ENCODE measurements at places on chromosomes 13 and 19.

GRCh38 chr13:29324601-29325000 is 270.9 kb downstream of the SLC7A1 start:
- no peak for DNase-seq

DNA sequence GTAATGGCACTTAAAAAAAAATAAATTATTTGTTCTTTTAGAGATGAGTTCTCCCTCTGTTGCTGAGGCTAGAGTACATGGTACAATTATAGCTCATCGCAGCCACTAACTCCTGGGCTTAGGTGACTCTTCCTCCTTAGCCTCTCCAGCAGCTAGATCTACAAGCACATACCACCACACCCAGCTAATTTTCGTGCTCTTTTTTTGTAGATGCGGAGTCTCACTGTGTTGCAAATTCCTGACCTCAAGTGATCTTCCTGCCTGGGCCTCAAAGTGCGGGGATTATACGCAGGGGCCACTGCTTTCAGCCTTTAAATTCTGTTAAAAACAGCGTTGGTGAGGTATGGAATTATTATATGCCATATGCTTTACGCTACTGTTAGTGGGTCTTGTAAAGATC is 2034.0 kb downstream of the OLFM4 start:
- DNase-seq = no peak

DNA sequence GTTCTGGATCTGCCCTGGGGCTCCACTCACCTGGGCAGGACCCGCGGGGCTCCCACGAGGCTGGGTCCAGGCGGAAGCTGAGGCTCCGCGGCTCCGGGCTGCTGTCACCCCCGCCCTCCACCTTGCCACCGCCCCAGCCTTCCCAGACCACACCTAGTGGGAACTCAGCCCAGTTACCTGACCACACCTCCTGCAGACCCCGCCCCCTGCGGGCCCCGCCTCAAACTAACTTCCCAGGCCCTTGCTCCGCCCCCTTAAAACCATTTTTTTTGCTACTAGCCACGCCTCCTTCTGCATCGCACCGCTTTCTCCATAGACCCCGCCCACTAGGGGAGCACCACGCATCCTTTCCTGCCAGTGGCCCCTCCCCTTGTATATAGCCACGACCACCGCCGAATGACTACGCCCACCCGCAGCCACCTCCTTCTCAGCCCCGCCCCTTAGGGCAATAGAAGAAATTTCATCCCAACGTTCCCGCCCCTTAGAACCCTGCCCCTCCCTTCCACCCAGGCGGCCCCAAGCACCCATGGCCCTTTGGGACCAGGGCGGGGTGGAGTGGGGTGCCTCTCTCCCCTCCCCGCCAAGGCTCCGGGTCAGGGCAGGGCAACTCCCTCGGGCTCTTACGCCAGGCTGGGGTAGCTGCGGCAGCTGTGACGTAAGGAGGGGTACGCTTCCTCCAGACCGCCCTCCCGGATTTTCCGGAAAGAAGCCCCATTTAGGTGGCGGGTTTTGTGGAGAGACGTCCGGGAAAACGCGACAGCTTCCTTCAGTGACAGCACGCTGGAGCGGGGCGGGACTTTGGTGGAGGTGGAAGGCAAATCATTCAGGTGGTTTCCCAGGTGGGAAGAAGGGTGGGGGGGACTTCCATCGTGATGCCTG is at the start of gene SH2D3A:
SH2D3A (minus strand) TSS at position 79 of the 879 bp plus-strand sequence. CDS start 3,687 bp downstream, outside the sequence.
- DNase-seq = peak; percentile 94

- no peak for DNase-seq
These were observed 371.9 kb downstream of the KCNRG start for GRCh38 chr13:50387051-50387581.

DNA sequence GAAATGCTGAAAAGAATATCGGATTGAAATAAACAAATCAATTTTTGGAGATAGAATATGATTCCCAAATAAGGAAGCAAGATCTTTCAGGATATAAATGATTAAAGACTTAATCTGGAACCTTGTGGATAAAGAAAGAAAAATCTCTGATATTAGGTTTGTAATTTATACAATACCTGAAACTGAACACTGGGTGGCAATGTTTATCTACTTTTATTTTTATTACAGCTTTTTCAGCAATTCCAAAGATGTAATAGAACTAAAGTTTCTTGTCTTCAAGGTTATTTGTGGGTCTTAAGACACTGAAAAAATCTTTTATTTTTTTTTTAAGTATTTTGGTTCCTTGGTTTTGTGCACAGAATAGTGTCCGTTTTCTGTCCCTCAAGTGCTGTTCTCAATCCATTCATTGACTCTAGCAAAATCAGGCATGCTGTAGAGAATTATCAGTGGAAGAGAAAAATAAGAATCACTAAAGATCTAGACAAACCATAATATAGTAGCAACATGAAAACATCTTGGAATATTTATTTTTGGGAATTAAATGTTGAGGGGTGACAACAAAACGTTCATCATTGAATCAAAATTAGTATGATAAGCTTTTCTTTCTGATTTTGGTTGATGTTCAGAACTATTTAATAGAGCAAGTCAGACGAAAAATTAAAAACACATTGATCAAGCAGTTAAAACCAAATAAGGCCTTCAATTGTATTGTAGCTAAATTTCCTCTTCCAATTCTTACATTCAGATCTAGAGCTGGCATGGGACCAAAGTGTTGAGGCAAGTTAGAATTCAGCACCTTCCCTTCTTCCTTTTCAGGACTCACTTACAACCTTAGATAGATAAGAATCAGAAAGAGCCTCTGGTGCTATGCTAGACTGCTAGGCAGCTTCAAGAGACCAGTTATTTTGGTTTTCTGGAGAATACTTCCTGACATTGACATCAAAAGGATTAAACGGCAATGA is 704.4 kb upstream of the PCDH20 start:
- DNase-seq = no peak

- no peak for DNase-seq
These were observed 20.8 kb upstream of the ZNF429 start for GRCh38 chr19:21484631-21485030.

GRCh38 chr13:70353096-70353495 is 244.8 kb upstream of the KLHL1 start:
- no peak for DNase-seq

GRCh38 chr19:31338069-31338776 is 11.0 kb downstream of the TSHZ3 start:
- no peak for DNase-seq

GRCh38 chr13:112723771-112724170 is 33.9 kb downstream of the ATP11A start:
- no peak for DNase-seq

DNA sequence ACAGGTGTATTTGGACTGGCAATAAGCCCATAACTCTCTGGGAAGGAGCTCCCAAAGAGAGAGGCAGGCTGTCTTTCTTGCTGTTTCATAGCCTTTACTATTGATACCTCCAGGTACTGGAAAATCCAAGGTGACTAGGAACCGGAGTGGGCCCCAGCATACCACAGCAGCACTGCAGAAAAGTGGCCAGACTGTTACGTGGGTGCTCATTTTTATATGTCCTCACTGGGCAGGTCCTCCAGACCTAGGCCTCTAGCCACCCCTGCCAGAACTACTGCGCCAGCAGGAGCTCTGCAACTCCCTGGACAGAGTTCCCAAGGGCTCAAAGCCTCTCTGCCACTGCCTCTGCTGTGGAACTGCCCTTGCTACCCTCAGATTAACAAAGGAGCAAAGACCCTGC is 46.4 kb downstream of the LIG4 start:
- no peak for DNase-seq
